ENCODE measurements at places on chromosomes 11 and 22.

DNA sequence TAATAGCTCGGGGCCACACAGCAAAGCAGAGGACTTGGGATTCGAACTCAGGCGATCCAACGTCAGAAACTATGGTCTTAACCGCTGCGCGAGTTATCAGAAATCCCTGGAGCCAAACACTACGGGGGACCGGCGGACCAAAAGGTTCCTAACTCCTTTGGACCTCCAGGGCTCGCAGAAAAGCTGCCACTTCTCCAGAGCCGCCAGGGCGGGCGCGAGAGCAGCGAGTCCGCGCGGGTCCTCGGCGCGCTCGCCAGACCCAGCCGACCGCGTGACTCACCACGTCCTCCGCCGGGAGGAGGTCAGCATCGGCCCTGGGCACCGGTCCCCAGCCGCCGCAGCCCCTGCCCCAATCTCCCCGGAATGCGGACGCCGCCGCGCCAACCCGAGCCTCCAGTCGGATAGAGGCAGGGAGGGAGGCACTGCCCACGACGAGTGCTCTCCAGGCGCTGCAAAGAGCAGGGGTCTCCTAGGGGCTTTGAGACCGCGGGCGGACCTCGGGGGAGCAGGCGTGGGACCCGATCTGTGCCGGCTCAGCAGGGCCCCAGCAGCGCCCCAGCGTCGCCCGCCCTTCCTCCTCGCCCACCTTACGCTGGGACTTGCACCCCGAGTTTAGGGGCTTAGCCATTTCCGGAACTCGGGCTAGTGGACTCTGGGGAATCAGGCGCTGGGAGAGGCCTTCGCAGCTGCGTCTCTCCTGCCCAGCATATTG lies 6.2 kb upstream of the ALX4 start:
- no peaks in the 10 kb centered on the region for H3K36me3 ChIP-seq
- H3K27me3 ChIP-seq = peaks cover 94% of the 10 kb centered on the region
- no peak overlapping the region for H3K27ac ChIP-seq
- peak; percentile 22 for DNase-seq
- no peaks in the 10 kb centered on the region for H3K4me1 ChIP-seq

- H3K4me3 ChIP-seq = no peak overlapping the region
- no peak overlapping the region for H3K27ac ChIP-seq
- peaks cover 23% of the 10 kb centered on the region for H3K27me3 ChIP-seq
- no peaks in the 10 kb centered on the region for H3K36me3 ChIP-seq
- H3K4me1 ChIP-seq = peaks cover 3% of the 10 kb centered on the region
Observed at GRCh38 chr22:36757668-36758211, 18.2 kb downstream of the IFT27 start.

- H3K4me1 ChIP-seq = no peaks in the 10 kb centered on the region
- H3K27me3 ChIP-seq = no peaks in the 10 kb centered on the region
- no peak for DNase-seq
- H3K36me3 ChIP-seq = no peaks in the 10 kb centered on the region
Observed at GRCh38 chr11:101306721-101307120, 177.1 kb upstream of the PGR start.

DNA sequence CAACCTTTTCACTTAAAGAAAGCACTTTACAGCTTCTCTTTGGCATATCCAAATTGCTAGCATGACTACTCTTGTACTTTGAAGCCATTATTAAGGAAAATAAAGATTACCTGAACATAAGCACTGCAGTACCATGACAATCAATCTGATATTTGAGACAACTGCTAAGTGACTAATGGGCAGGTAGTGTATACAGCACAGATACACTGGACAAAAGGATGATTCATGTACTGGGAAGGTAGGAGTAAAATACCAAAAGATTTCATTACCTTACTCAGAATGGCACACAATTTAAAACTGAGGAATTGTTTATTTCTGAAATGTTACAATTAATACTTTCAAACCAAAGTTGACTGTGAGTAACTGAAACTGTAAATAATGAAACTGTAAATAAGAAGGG lies 1054.3 kb upstream of the TENM4 start:
- H3K36me3 ChIP-seq = no peaks in the 10 kb centered on the region
- no peaks in the 10 kb centered on the region for H3K4me1 ChIP-seq
- H3K27me3 ChIP-seq = no peaks in the 10 kb centered on the region

DNA sequence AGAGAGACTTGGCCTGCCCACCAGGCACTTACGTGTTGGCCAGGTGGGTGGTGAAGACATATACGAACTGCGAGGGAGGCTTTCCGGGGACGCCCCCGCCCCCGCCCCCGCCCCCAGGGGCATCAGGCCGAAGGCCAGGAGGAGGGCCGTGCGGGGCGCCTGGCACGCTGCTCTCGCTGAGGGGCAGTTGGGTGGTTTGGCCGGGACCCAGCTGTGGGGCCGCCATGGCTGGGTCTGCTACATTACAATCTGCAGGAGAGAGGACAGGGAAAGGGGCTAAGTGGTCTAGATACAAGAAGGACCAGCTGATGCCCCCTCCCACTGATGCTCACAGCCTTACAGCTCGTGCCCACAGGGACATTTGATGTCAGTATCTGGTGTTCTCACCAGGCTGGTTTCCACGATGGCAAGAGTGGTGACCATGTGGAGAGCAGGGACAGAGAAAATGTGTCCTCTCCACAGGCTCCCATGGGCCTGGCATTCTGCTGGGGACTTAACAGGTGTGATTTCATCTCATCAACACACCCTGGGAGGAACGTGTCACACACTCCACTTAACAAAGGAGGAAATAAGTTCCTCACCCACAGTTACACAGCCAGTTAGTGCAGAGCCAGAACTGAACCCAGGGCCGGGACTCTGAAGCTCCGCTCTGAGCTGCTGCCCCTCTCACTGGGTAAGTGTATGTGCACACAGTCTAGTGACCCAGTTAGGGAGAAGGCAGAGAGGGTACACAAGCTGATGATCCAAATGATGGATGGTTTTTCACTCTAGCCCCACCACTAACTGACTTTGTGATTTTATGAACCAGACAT lies 19.7 kb downstream of the CXCR5 start:
- H3K4me3 ChIP-seq = no peak overlapping the region
- DNase-seq = no peak
- H3K4me1 ChIP-seq = peaks cover 7% of the 10 kb centered on the region
- H3K36me3 ChIP-seq = peaks cover 76% of the 10 kb centered on the region
- H3K27me3 ChIP-seq = no peaks in the 10 kb centered on the region

DNA sequence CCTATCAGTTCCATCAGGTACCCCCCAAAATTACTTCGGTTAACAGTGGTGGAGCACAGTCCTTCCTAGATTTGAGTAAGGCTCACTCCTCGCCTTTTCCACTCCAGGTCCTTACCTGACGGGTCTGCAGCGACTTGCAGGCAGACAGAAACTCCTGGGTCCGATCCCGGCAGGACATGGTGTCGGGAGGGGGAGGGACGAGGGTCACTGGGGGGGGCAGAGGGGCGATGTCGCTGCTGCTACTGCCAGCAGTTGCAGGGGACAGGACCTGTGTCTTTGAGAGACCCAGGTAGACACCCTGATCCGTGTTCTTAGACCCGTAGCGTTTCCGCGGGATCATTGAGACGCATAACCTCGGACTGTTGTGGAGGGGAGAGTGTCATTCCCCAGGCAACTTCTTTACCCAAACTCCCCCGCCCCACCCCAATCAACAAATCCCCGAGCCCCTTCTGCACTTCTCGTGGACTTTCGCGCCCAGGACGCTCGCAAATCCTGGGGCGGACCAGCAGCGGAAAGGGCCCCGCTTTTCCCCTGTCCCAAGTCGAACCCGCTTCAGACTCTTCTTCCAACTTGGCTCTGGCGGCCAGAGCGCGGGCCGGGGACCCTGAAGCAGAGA lies 839 bp downstream of the STX5 start:
- peak overlapping the region; percentile 87 for H3K27ac ChIP-seq
- no peak for DNase-seq
- peak overlapping the region; percentile 77 for H3K4me3 ChIP-seq
- peaks cover 37% of the 10 kb centered on the region for H3K36me3 ChIP-seq
- no peaks in the 10 kb centered on the region for H3K27me3 ChIP-seq

- DNase-seq = no peak
- H3K27me3 ChIP-seq = peaks cover 12% of the 10 kb centered on the region
- H3K4me1 ChIP-seq = no peaks in the 10 kb centered on the region
- H3K27ac ChIP-seq = no peak overlapping the region
Observed at GRCh38 chr11:72267956-72268617, 24.1 kb upstream of the PHOX2A start.

DNA sequence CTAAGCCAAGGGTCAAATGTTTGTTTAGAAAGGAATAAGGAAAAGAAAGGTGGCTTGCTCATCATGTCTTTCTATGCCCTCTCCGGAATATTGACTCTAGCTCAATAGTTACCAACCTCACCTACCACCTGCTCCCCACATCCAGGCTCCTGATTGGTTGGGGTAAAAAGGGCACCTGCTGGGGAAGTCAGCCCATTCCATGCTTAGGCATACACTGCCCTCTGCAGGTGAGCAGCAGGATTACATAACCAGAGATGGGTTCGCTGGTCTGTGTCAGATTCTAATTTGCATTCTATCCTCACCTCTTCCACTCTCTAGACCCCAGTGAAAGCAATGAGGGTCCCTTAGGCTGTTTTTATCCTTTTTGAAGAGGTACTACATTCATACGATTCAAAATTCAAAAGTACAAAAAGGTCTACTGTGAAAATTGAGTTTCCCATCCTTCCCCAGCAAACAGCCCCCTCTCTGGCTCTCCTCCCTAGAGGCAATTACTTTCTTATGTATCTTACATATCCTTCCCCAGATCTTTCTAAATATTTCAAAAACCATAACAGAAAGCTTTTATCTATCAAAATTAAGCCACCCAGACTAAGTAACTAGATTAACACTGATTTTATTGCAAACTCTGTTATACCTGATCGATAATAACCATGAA lies 98.0 kb upstream of the ASPHD2 start:
- no peaks in the 10 kb centered on the region for H3K4me1 ChIP-seq
- peaks cover 5% of the 10 kb centered on the region for H3K27me3 ChIP-seq
- H3K27ac ChIP-seq = no peak overlapping the region
- DNase-seq = peak; percentile 23
- H3K36me3 ChIP-seq = no peaks in the 10 kb centered on the region
- no peak overlapping the region for H3K4me3 ChIP-seq

- H3K27me3 ChIP-seq = no peaks in the 10 kb centered on the region
- no peak overlapping the region for H3K4me3 ChIP-seq
- peaks cover 24% of the 10 kb centered on the region for H3K4me1 ChIP-seq
- no peaks in the 10 kb centered on the region for H3K36me3 ChIP-seq
Observed at GRCh38 chr22:23779083-23779482, 6.4 kb downstream of the MMP11 start.

- no peak overlapping the region for H3K4me3 ChIP-seq
- DNase-seq = no peak
- H3K27ac ChIP-seq = no peak overlapping the region
Observed at GRCh38 chr11:1792461-1792860, 28.7 kb upstream of the CTSD start.

DNA sequence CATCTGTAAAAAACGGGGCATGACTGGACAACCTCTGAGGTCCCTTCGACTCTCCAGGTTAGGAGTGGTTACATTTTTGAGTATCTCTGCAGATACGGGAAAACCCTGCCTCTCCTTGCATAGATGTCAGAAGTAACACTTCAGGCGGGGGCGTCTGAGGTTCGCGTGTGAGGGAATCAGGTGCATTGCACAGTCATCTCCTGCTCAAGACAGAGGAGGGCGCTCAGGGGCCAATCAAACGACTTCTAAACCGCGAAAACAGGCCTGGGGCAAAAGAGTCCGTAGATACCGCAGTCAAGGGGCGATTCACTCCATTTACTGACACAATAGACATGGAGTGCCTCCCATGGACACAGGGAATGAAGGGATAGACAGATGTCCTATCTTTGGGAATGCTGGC lies 31.7 kb downstream of the KIRREL3 start:
- no peak overlapping the region for H3K4me3 ChIP-seq
- no peaks in the 10 kb centered on the region for H3K27me3 ChIP-seq
- peak; percentile 6 for DNase-seq
- H3K27ac ChIP-seq = no peak overlapping the region
- H3K36me3 ChIP-seq = no peaks in the 10 kb centered on the region

DNA sequence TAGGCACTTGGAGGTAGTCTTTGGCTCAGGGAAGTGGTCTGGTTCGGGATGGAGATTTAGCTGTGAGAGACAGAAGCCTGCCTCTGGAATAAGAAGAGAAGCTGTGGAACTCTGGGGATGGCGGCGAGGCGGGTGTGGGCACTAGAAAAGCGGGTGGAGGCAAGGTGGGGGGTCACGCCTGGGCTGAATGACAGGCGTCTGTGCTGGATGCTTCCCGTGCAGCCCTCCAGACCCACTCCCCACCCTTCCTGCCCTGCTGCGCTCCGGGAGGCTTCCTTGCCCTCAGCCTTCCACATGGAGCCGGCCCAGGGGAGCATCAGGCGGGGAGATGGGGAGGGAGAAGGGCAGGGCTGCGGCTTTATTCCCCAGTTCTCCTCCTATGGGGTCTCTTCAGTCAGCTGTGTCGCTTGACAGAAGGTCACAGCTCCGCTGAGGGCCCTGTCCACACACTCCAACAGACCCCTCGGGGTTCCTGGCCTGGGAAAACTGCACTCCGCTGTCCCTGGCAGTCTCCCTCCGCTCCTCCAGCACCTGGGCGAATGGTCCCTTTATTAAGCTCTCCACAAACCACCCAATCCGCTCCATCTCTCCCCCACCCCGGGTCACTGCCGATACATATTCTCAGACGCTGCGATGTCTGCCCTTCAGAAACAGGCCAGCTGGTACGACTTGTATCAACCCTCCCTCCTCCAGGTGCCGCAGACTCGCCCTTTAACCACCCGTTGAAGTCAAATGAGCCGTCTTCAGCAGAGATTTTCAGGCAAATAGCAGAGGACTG lies 6.2 kb downstream of the DNAJB13 start:
- peaks cover 3% of the 10 kb centered on the region for H3K4me1 ChIP-seq
- DNase-seq = no peak
- no peaks in the 10 kb centered on the region for H3K27me3 ChIP-seq

DNA sequence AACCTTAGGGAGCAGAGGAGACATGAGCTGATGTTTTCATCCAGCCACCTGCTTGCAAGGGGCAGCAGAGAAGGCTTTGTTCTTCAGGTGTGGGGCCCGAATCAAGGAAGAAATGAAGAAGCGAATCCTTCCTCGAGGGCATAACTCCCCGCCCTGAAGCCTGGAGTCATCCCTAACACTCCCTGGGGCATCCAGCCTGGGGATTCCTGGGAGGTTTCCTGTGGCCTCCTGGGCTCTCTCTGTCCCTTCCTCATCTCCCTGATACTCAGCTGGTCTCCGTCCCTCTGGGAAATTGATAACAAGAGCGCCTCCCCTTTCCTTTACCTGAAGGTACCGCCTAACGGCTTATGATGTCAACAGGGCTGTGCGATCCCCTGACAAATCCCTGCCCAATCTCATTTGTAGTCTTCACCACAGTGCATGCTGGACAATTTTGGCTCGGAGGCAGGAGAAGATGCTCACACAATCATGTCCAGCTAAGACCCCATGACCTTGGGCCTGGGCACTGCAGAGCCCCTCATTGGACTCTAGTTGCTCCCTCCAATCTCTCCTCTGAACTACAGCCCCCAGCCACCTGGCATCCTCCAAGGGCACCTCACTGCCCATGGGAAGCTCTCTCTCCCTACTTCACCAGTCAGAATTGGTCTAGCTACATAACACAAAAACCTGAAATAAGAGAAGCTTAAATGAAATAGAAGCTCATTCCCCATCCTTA lies 80.6 kb upstream of the RTL6 start:
- no peak overlapping the region for H3K4me3 ChIP-seq
- no peak for DNase-seq
- H3K4me1 ChIP-seq = peaks cover 9% of the 10 kb centered on the region
- H3K27ac ChIP-seq = no peak overlapping the region
- peaks cover 29% of the 10 kb centered on the region for H3K27me3 ChIP-seq
- no peaks in the 10 kb centered on the region for H3K36me3 ChIP-seq
